Cortex of kidney (tissue), 1 donor: ENCODE measurements at places on chromosomes 7 and 10.

DNA sequence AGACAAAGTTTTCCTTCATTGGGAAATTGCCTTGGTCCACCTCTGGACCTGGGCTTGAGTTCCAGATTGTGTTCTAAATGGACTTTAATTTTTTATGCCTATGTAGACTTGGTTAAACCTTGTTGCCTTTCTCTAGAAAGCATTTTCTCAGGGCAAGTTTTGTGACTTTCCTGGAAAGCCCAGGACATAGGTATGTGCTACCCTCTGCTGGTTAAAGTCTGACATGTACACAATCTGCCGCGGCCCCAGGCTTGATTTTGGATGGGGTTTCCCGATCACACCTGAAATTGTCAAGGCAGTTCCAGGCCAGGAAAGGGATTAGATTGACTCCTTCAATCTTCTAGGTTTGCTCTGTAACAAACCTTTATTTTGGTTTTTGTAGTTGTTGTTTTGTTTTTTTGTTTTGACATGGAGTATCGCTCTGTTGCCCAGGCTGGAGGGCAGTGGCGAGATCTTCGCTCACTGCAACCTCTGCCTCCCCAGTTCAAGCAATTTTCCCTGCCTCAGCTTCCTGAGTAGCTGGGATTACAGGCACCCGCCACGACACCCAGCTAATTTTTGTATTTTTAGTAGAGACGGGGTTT, 14.1 kb upstream of the AKR1B10 start:
- DNase-seq = no peak

DNA sequence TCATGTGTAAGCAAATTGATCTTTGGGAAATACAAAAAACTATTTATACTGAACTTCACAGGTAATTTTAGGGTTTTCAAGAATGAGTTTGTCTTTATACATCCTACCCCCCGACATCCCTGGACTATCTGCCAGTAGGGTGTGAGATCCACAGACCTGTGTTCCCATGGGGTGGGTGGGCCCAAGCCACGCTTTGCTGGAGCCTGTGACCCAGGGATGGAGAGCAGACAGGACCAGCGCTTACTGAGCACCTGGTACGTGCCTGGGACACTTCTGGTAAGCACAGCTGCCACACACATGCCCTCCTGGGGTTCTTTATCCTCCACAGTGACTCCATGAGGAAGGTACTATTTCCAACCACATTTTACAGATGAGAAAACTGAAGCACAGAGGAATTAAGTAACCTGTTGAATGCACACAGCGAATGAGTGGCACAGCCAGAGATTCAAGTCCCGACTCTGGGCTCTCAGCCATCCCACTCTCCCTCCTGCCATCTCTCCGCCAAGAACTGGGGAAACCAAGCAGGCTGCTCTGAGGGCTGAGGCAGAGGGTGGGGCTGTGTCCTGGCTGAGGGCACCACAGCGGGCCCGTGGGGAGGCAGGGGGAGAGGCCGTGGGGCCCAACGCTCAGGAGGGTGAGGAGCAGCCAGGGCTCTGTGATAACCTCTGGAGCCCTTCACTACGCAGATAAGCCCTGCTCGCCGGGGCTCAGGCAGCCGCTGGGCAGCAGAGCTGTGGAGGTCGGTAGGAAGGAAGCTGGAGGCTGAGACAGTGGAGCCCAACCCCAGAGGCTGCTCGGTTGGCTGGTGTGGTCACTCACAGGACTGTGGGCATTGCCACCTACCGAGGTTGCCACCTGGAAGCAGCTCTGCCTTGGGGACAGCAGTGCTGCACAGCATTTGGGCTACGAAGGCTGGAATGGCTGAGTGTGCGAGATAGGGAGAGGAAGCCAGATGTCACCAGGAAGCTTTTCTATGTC, 124.2 kb downstream of the ARHGAP22 start:
- no peak for DNase-seq

DNA sequence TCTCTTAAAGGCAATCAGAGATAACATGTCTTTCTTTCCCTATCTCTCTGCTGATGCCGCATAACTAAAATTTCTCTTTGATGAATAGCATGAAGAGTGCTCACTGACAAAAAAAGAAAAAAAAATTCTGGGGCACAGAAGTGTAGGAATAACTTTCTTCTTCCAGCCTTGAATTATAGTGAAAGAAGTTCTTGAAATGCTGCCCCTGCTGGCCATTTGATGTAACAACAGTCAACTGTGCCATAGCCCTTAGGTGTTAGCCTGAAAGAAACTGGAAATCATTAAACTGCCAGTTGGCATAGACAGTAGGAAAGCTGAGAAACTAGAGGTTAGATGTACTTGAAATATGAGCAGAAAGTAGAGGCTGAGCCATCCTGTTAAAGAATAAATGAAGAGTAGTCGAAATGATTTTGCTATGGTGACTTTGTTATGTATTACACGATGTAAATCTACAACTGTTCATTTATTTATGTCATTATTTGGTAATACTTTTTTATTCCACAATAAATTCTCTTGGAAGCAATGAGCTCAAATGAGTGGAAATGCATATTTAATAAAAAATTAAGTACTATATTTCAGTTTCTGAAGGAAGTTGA, 48.3 kb upstream of the FAM171A1 start:
- DNase-seq = no peak

DNA sequence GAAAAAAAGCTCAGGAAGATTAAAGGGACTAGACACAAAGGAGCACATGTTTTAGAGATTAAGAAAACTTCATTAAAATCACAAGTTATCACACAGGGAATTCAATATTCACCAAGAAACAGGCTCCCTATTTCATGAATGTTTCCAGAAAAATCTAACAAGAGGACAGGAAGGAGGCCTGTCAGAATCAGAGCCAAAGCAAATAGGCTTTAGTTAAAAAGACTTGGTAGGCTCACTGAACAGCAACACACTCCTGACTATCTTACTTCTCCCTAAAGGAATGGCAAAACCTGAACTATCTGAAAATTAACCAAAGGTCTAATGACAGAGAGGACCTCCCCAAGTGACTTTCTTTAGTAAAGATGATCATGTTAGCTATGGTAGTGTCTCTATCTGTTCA, 188.3 kb upstream of the MEOX2 start:
- DNase-seq = no peak

DNA sequence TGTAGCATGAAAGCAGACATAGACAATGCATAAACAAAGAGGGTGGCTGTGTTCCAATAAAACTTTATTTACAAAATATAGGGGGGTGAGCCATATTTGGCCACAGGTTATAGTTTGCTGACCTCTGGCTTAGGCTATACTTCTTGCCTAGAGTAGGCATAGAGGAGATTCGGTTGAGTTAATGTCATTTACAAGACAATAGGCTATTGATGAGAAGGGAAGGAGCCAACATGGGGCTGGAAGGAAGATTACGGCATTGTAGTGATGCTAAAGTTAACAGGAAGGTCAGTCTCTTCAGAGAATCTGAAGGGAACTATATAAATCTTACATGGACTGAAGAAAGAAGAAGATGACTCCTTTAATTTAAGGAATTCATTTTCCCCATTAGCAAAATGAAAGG, 463.5 kb downstream of the HTR7 start:
- no peak for DNase-seq

DNA sequence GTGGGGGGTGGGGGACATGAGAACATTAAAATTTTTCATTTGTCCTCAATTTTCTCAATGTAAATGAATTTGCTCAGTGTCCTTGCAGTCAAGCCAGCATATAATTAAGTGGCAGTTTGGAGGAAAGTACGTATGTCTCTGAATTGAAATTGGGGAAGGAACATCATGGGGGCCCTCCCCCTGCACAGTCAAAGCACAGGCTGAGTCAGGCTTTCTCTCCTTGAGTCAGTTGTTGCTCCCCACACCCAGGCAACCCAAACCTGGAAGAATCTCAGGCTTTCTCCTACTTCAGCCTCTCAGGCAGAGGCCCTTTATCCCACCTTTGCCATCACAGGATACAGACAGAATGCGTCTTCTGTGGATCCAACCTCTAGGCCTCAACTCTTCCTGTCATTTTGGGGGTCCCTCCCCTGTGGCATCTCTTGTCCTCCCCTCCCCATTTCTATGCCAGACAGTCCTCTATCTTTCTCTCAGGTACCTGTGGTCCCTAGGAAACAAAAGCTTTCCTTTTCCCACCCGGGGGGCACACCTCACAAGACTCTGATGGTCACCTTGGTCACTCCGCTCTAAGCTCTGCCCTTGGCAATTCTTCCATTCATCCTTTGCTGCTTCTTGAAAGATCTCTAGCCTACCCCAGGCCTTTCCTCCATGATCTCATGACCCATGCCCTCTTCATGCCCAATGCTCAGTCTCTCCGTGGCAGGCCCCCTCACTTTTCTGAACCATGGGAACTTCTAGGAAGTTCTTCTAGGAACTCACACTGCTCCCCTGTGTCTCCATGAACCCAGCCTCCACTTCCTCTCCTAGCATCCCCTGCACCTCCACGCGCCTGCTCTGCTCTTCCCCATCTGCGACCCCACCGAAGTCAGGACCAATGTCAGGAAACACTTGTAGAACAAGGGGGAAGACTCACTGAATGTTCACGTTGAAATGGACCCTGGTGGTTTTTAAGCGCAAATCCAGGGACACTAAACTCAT, 40.4 kb downstream of the CREB3L2 start:
- DNase-seq = no peak

GRCh38 chr7:71733107-71733870, 601.3 kb downstream of the GALNT17 start:
- no peak for DNase-seq

DNA sequence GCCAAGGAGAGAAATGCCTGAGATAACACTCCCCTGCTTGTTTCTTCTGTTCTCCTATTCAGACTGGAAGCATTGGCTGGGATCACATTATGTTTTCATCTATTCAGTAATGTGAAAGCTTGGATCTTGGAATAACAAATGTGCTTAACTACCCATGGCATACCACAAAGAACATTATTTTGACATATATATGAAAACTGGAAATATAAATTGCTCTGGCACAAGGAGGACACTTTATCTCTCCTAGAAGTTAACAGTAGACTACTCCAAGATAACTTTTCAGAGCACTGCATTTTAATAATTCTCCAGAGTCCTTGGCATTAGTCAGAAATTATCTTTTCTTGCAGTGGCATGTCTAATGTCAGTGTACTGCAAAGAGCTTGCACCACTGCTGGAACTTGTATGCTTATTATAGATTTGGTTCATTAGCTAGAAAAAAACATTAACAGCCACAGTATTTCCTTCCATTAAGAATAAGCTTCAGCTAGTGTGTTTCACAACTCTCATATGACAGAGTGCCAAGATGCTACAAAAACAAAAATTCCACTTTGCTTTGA, 169.3 kb upstream of the LRRN3 start:
- DNase-seq = no peak

GRCh38 chr10:116664631-116665030, 43.9 kb downstream of the PNLIPRP2 start:
- no peak for DNase-seq
